Activated CD4-positive, CD25-positive, alpha-beta regulatory T cell (primary cell): ENCODE measurements at places on chromosomes 1 and 21.

DNA sequence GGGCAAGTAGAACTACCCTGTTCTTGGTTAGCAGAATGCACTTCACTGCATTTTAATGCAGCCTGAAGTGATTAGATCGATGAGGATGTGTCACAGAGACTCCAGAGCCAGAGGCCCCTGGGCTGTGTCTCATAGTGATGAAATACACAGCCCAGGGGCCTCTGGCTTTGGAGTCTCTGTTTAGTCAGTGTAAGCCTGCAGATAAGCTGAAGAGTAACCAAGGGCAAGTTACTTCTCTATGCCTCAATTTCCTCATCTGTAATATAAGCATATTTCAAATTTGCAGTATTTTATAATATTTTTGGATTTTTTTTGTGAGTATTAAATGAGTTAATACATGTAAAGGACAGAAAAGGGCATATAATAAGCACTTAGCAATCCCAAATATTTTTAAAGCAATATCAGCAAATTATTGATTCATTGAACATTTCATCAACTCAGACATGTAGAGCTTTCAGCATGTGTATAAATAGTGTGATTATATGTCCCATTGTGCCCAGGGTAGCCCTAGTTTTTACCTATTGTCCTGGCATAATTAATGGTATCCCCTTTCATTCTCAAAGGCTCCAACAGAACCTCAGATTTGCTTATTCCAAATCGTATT lies 23.6 kb upstream of the APOBEC4 start:
- DNase-seq: no peak

- no peak for DNase-seq
Observed at GRCh38 chr1:8370905-8371315, 53.0 kb downstream of the SLC45A1 start.

GRCh38 chr1:195915826-195916225 lies 692.4 kb downstream of the KCNT2 start:
- no peak for DNase-seq

DNA sequence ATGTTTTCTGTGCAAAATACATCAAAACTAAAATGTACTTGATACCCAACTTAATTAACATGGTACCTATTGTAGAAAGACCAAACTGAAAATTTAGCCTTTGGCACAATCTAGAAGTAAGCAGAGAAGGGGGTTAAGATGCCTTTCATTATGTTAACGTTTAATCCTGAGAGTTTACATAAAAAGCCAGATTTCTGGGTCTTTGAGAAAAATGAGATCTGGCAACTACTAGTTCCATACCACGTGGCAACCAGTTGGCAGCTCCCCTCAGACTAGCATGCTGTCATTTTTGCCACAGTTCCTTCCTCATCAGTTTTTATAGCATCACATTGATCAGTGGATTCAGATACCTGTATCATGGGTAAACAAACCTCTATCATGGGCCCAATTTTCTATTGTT lies 1.5 kb downstream of the RO60 start:
- DNase-seq: no peak

GRCh38 chr1:223363057-223363855 lies 720 bp downstream of the SUSD4 start:
- DNase-seq: no peak

DNA sequence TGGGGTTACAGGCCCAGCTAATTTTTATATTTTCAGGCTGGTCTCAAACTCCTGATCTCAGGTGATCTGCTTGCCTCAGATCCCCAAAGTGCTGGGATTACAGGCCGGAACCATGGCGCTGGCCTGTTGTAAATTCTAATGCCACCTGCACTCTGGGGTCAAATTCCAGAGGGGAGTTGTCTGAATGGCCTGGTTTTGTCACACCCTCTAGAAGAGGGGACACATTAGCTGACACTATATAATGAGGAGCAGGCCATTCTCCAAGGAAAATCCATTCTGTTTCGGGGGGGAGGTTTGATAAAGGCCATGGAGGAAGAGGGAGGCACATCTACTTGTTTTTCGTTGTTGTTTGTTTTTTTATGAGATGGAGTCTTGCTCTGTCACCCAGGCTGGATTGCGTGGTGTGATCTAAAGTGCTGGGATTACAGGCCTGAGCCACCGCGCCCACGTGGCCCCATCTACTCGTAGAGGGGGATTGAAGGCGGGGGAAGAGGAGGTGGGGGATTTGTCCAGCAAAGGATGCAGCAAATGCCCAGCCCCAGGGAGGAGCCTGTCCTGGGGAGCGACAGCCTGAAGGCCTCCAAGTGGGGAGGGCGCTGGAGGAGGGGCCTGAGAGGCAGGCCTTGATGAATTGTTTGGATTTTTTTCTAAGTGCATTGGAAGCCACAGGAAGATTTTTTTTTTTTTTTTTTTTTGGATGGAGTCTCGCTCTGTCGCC lies 78.4 kb upstream of the SLC45A1 start:
- no peak for DNase-seq

GRCh38 chr1:177620636-177621190 lies 349.1 kb downstream of the SEC16B start:
- no peak for DNase-seq

- DNase-seq: no peak
Observed at GRCh38 chr1:21552715-21553114, 43.5 kb downstream of the ALPL start.

DNA sequence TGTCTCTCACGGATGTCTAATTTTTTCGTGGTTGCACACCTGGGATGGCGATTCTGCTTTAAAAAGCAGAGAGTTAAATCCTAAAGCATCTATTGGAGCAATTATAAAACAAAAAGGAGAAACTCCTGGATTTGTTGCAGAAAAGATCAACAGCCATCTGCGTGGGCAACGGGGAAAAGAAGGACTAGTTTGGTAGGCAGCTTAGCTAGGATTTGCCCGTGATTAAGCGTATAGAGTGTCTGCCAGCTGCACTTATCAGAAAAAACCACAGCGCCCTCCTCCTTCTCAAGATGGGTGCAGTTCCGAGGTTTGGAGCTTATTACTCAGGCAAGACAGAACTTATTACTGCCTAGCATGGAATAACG lies 526 bp upstream of the SLC25A24 start:
- no peak for DNase-seq

GRCh38 chr1:191609305-191609704 lies 549.0 kb upstream of the RGS18 start:
- no peak for DNase-seq

DNA sequence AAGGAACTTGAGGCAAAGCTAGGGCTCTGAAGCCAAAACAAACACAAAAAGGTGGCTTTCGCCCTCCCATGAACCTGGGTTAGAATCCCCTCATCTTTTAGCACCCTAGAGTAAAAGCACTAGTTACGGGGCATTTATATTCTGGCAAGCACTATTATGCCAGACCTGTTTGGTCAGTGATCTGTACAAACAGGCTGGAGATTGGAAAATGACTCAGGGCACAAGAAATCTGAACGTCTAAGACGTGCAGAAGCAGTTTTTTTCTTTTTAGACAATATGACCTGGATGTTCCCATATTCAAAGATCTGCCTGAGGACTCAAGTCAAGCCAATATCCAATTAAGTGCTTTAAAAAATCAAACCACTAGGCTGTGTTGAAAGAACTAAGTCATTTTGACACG lies 3.0 kb downstream of the ZNF436 start:
- DNase-seq: no peak

- DNase-seq: no peak
Observed at GRCh38 chr1:85460555-85461088, 4.3 kb downstream of the DDAH1 start.

GRCh38 chr21:45957981-45958600 lies 23.5 kb upstream of the COL6A1 start:
- DNase-seq: no peak

DNA sequence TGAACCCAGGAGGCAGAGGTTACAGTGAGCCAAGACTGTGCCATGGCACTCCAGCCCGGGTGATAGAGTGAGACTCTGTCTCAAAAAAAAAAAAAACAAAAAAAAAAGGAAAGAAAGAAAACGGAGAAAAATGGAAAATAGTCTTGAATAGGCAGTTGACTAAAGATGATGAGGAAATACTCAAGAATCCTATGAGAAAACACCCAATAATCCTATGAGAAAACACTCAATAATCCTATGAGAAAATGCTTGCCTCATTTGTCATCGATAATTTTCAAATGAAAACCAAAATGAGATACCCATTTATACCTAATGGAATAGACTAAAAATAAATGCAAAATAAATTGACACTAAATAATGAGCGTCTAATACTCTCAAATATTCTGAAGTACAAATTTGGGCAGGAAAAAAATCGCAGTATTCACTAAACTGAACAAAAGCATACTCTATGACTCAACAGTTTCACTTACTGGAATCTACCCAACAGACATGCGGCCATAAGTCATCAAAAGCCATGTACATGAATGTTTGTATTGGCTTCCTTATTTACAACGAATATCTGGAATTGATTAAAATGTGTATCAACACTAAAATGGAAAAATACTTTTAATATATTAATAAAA lies 733.9 kb upstream of the CHRM3 start:
- DNase-seq: no peak

- DNase-seq: peak; percentile 49
Observed at GRCh38 chr1:25031966-25032667, 102.0 kb upstream of the RUNX3 start.

DNA sequence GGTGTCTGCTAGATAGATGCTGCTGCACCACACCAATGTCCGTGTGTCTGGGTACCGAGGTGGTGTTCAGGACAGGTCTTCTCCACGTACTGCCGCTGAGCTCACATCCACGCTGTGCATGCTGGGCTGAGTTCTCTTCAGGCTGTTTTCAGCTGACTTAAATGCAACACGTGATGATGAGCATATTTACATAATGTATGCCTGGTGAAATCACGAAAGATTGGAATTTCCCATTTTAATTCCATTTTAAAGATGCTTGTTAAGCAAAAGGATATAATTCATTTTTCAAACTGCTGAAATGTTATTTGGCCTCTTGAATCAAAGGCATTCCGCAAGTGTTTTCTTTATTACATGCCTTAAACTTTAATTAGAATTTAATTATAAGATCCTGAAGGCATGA lies 107.9 kb downstream of the FGGY start:
- no peak for DNase-seq

DNA sequence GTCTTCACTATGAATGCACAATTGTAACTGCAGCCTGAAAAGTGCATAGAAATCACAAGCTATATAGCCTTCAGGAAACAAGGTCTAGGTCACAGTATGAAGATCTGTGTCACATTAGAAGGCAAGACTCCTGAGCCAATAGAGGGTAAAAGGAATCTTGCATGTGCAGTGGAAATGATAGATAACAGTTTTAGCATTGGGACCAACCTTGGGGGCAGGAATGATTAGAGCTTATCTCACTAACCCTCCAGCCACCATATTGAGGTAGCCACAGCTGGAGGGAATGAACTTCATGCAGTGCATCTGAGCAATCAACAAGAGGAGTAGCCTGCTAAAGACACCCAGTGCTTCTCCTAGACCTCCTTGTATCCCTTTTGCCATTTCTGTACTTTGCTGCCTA lies 390.1 kb downstream of the LTN1 start:
- no peak for DNase-seq

- no peak for DNase-seq
Observed at GRCh38 chr1:7432102-7432899, 338.8 kb upstream of the VAMP3 start.

GRCh38 chr1:230278376-230278775 lies 147.8 kb downstream of the PGBD5 start:
- no peak for DNase-seq

- no peak for DNase-seq
Observed at GRCh38 chr1:26828411-26828991, 2.0 kb downstream of the ZDHHC18 start.

GRCh38 chr1:91161166-91161565 lies 139.3 kb upstream of the ZNF644 start:
- no peak for DNase-seq

- no peak for DNase-seq
Observed at GRCh38 chr21:45304476-45304830, 16.8 kb upstream of the POFUT2 start.

- no peak for DNase-seq
Observed at GRCh38 chr1:196685506-196685905, 33.7 kb downstream of the CFH start.

GRCh38 chr1:53362270-53362669 lies 34.4 kb upstream of the LRP8 start:
- DNase-seq: no peak

GRCh38 chr1:72885841-72886240 lies 603.5 kb upstream of the NEGR1 start:
- DNase-seq: no peak

DNA sequence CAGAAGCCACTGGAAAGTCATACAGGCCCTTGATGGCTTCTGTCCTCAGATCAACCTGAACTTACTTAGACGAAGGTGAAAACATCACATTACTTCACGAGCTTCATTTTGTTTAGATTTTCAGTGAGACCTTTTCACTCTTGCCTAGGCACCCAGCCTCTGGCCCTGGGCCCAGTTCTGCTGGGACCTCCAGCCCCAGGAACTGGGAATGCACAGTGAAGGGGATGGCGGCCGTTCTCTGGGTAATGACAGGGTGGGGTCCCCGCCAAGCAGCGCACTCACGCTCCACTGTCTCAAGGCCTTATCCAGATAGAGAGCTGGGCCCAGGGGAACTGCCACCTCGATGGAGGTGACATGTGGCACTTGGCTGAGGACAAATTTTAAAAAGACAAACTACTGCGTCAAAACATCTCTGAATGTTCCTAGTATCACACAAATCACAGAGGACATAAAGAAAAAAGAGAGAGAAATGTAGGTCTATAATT lies 54.8 kb downstream of the NPHP4 start:
- DNase-seq: no peak

DNA sequence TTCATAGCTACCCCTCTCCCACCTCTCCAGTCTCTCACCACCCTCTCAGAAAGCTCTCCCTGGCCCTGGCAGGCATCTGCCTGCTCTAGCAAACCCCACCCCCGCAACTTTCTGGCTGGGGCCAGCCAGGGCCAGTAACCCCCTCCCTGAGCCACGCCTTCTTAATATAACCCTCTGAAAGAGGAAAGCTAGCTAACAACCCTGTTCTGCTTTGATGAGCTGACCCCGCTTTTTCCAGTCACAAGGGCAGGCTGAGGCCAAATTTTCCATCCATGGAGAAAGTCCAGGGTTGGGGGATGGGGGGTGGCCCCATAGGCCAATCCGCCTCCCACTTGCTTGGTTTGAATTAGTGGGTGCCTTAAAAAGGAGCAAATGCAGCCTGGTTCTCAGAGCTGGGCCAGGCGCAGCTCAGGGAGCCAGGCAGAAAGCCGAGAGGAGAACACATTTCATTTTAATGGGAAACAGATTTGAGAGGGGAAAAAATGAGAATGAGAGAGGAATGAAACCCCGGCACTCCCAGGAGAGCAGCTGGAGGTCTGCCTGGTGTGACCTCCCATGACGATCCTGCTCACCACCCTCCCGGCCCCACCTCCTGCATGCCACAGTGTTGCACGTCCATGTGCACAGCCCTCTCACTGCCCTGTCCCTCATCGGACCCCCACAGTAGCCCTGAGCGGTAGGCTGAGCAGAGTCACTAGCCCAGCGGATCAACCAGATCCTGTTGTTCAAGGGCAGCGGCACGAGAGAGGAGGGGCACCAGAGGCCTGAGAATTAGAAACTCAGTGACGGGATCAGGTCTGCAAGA lies 62.3 kb downstream of the OPTC start:
- no peak for DNase-seq

- DNase-seq: no peak
Observed at GRCh38 chr1:194268839-194269238, 1082.4 kb upstream of the B3GALT2 start.
